CD4-positive, alpha-beta T cell treated with Interleukin-2 at 100 ng/mL for 4 hours (primary cell): ENCODE measurements at places on chromosomes 7 and 10.

GRCh38 chr10:112926906-112927688 is 22.9 kb upstream of the TCF7L2 start:
- no peak for DNase-seq

- DNase-seq = no peak
Observed at GRCh38 chr7:2281541-2281940, 32.7 kb downstream of the SNX8 start.

DNA sequence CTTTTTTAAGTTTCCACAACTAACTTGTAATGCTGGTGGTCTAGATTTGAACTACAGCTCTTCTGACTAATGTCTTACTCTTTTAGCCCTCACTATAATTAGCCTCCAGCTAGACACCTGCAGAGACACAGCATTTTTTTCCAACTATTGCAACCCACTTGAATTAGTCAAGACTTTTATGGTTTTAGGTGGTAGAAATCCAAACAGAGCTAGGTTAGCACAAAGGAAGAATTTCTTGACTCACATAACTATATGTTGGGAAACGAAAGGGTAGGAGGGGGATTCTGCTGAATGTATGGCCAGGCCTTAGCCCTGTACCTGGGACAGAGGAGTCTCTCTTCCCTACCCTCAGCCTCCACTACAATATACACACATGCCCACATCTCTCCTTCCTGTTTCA is 586.1 kb downstream of the INHBA start:
- no peak for DNase-seq

DNA sequence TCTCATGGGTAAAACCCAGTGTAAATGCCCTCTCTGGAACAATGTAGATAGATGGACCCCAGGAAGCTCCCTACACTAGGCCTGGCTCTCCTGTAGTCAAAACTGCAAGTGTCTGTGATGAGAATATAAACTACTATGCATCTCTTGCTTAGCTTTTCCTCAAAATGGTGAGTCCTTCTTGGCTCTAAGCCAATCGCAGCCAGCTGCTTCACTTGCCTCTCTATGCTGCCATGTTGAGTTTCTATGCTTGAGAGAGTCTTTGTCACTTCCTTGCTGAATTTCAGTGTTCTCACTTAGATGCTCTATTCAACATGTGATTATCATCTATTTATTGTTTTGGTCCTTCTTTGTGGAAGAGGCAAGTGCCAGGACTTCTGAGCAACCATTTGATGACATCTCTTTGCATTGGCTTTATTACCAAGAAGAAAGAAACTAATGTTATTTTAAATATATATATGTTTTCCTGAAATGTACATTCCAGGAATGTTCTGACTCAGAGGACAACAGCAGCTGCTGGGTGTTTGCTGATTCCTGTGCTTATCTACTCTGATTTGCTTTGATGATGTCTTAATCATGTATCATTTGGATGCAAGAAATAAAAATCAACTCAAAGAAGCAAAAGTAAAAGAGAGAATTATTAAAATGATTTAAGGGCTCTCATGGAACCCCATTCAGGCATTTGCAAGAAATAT is 16.6 kb downstream of the TAS2R40 start:
- no peak for DNase-seq

DNA sequence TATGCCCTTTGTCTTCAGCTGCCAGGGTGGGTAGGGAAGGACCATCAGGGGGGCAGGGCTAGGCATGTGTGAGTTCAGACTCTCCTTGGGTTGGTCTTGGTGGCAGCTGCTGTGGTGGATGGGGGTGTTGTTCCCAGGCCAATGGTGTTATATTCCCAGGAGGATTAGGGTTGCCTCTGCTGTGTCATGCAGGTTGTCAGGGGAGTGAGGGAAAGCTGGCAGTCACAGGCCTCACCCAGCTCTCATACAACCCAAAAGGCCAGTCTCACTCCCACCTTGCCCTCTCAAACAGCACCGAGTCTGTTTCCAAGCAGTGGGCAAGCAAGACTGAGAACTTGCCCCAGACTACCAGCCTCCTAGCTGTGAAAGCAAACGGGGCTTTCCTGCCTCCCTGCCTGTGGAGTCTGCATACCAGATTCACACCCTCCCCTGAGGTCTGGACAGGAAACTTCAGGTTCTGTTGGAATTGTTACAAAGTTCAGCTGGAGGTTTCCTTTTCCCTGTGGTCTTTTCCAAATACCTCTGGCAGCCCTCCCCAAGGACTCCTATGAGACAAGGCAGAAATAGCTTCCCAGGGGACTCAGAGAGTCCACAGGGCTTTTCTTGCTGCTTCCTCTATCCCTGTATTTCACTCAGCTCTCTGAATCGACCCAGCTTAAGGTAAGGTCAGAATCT is 1.4 kb downstream of the HYAL4 start:
- no peak for DNase-seq

DNA sequence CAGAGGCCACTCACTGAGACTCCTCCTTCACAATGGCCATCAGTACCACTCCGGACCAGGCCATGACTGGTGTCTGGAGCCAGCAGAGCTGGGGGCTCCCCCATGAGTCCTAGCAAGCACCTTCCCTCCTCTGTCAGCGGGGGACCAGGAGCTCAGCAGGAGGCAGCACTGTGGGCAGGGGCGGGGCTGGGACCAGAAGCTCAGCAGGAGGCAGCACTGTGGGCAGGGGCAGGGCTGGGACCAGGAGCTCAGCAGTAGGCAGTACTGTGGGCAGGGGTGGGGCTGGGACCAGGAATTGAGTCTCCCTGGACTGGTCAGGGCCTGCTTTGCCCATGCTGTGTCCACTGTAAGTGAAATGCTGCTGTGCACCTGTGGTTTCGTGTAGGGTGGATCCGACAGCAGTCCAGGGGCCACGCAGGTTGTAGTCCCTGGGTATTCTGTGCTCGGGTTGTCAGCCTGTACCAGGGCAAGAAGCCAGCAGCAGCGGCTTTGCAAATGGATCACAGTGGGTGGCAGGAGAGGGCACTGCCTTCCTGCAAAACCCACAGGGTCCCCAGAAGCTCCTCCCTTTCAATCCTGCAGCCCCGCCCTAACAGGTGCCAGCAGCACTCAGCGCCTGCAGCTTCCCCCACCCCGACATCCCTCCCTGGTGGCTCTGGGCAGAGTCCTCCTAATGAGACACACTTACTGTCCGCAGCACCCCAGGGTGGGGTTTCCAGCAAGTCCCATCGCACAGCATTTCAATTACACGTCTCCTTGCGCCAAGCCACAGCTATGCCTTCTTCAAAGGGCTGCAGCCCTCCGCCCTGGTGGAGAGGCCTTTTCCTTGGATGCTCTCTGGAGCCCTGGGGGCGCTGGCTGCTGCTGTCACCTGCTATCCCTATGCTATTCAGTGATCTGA is 220.5 kb downstream of the TCERG1L start:
- DNase-seq = no peak

DNA sequence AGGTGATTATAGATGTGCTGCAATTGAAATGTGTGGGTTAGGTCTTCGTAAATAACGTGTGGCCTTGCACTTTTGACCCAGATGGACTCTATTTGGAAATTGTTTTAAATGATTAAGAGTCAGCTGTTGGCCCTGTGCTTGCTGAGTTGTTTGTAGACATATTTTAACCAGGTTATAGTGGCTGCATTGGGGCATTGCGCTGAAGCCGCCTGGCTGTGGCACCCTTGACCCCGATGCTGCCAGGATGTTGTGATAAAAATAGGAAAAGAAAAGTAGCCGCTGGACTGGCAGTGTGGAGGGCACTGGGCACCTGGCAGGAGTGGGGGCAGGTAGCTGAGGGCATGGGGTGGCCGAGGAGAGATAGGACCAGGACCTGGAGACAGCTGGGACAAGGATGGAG is 13.4 kb downstream of the LRRC27 start:
- no peak for DNase-seq

- DNase-seq = no peak
Observed at GRCh38 chr10:66805612-66806011, 120.2 kb upstream of the LRRTM3 start.

DNA sequence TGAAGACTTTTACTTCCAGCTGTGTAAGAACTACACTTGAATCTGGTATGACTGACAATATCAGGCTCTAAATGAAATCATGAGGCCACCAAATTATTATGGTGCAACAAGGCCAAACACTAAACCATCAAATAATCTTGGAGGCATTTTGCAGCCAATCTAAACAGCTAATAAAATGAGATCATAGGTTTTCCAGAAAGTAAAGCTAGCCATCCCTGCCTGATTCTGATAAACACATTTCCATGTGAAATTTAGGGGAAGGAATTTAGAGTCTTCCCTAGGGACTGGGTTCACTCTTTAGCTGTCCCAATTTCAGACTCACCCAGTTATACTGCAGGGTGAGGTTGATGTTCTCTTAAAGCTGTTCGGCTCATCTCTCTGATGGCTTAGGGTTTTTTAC is 190.3 kb upstream of the TMEM196 start:
- no peak for DNase-seq

DNA sequence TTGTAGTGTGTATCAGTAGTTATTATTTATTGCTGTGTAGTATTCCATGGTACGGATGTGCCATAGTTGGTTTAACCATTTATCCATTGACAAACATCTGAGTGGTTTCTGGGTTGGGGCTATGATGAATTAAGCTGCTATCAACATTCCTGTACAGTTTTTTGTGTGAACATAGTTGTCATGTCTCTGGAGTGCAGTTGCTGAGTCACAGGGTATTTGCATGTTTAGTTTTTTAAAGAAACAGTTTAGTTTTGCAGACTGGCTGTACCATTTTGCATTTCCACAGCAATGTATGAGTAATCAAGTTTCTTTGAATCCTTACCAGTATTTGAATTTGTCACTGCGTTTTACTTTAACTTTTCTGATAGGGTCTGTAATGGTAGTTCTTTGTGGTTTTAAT is 516.7 kb upstream of the CELF2 start:
- no peak for DNase-seq

DNA sequence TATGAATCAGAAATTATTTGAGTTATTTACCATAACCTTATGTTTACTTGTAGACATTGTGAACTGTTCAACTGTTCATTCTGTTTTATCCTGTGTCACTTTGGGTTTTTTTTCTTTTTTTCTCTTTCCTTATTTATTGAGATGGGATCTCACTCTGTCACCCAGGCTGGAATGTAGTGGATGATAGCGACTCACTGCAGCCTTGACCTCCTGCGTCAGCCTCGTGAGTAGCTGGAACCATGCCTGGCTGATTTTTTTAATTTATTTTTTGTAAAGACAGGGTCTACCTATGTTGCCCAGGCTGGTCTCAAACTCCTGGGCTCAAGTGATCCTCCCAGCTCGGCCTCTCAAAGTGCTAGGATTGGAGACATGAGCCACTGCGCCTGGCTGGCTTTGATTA is 97.1 kb downstream of the CSTF2T start:
- DNase-seq = no peak

DNA sequence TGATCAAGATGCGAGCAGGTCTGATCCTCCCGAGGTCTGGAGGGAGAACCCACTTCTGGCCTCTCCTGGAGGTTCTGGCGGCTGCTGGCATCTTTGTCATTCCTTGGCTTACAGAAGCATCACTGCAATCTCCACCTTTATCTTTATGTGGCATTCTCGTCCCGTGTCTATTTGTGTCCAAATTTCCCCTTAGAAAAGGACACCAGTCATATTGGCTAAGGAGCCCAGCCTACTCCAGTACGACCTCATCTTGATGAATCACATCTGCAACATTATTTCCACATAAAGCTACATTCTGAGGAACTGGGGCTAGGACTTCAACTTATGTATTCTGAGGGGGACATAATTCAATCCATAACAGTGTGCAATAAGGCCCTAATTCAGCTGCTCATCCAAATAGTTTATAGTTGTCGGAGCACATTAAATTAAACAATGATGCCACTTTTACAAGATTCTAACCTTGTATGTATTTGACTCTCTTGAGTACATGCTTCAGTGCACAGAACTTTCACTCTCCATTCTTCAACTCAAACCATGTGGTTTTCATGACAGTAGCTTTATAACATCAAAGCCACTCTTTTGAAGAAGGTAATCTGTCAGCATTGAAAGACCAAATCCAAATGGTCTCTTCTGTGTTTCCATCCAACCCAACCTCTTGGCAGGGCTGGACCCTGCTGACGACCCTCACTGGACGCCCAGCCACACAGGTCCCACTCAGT is 86.2 kb upstream of the DDC start:
- no peak for DNase-seq

- DNase-seq = no peak
Observed at GRCh38 chr7:50528266-50529092, 36.7 kb downstream of the DDC start.

GRCh38 chr7:94064541-94065191 is 60.5 kb upstream of the BET1 start:
- DNase-seq = no peak

GRCh38 chr7:23472046-23472445 is 1.8 kb upstream of the IGF2BP3 start:
- DNase-seq = no peak

GRCh38 chr7:90461219-90461618 is 8.2 kb upstream of the PTTG1IP2 start:
- no peak for DNase-seq

DNA sequence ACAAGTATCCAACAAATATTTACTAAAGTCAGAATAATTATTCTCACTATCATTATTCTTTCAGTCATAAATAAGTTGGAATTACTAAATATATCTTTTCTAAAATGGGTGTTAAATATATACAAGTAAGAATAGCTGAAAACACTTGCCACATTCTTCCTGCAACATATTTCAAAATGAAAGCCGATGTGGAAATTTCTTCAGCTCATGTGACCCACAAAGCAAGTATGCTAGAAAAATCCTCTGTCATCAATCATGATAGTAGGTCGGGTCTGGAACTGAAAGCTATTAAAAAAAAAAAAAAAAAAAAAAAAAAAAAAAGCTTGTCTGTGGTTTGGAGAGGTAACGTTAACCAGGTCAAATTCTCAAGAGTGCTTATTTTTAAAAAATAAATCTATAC is 344.7 kb downstream of the NEBL start:
- DNase-seq = no peak

DNA sequence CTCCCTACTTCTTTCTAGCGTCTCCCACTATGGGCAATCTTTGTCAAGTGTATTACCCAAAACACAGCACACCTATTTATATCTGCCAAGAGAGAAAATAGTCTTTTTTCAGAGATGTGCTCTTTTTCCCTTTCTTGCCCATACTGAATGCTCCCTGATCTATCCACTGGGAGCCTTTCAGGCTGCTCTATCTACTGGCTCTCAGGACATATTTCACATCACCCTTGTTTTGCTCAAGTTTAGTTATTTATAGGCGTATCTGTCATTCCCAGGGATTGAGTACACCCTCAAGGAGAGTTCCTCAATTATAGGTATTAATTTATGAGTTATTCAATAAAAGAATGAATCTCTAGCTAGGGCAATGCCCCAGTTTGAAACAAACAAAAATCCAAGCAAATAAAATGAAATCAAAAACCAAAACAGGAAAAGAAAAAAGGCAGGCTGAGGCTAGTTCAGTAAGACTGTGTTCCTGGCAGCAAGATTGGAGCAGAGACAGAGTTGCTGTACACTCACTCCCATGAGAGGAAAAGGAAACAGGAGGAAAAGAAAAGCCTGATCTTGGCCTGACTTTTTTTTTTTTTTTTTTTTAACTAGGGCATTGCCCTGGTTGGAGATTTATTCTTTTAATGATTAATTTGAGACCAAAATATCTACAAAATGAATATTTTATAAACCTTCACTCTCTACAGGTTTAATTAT is 665.9 kb upstream of the PCDH15 start:
- DNase-seq = no peak

GRCh38 chr7:49523870-49524269 is 249.6 kb upstream of the VWC2 start:
- no peak for DNase-seq
